ENCODE measurements at places on chromosomes 13 and 19.
A peak's percentile ranks its signal among the peaks of the same experiment; 100 is the strongest.

DNA sequence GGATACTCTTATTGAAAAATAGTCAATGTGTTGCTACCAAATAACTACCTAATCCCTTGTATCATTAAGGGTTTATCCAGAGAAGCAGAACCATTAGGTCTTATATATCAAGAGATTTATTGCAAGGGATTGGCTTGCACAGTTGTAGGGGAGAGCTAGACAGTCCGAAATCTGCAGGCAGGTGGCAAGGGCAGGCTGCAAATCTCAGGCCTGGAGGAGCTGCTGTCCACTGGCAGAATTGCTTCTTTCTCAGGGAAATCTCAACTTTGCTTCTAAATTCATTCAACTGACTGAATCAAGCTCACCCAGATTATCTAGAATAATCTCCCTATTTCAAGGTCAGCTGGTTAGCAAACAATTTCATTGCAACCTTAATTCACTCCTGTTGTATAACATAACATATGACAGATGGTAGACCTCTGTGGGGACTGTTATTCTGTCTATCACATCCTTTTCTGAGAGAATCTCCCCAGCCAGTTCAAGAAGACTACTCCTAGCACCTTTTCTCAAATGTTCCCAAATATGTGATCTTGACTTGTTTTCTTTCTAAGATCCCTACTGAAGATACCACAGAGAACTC, 194.2 kb downstream of the NHLRC3 start:
- no peak for DNase-seq

DNA sequence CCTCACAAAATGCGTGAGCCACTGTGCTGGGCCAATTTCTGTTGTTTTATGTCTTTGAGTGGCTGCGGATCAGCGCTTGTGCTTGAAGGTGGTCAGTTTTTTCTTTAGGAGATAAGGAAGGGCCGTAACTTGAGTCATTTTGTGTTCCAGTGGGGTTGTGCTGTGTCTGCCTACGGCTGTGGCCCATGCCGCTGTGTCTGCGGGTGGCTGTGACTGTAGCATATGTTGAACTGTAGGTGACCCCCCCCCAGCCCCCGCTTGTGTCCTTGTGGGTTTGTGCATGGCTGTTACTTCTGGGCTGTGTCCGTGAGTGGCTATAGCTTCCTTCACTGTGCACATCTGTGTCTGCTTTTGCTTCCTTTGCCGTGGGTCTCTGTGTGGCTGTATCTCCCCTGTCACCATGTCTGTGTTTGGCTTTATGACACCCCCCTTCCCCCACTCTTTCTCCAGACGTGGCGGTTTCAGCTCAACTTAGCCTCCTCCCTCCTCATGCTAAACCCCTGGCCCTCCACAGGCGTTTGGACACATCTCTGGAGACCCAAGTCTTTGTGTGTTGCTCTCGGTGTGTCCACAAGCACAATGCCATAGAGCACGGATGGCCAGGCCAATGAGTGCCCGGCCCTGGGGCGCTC, 675 bp downstream of the PPP1R14A start:
- DNase-seq, result no peak

DNA sequence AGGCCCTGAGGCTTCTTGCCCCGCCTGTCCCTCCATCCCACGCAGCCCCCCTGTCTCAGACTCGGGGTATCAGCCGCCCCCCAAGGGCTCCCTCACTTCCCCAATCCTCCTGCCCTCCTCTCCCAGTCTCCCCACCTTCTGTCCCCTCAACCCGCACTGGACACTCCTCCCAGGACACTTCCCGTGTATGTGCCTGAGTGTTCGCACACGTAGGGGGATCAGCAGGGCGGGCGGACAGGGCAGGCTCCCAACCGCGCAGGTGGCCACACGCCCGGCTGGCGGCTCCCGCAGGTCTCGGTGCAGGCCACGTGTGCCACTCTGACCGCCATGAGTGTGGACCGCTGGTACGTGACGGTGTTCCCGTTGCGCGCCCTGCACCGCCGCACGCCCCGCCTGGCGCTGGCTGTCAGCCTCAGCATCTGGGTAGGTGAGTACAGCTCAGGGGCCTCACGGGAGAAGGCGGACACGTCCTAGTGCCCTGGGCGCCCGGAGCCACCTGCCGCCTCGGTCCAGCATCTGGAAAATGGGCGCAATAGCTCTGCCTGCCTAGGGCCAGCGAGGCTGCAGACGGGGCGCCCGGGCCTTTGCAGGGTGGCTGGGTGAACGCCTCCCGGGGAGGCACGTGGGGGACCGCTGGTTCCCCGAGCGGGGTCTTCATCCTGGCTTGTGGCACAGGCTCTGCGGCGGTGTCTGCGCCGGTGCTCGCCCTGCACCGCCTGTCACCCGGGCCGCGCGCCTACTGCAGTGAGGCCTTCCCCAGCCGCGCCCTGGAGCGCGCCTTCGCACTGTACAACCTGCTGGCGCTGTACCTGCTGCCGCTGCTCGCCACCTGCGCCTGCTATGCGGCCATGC, 2.3 kb downstream of the KISS1R start:
- peak; percentile 45 for DNase-seq

DNA sequence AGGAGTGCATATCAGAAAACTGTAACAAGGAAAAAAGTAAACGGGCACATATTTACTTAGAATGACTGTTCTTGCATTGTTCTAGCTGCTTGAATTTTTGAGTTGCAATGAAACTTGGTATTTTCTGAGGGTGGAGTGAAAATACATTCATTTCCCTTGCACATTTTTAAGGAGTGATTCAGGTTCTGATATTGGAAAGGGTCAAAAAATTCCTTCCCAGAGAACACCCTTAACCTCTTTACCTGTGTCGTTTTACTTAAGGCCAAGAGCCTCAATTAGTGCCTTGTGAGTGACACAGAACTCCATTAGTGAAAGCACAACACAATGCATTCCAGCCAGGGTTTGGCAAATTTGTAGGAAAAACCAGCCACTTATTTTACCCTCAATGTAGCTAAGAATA, 2.3 kb downstream of the ITGBL1 start:
- DNase-seq, result no peak

DNA sequence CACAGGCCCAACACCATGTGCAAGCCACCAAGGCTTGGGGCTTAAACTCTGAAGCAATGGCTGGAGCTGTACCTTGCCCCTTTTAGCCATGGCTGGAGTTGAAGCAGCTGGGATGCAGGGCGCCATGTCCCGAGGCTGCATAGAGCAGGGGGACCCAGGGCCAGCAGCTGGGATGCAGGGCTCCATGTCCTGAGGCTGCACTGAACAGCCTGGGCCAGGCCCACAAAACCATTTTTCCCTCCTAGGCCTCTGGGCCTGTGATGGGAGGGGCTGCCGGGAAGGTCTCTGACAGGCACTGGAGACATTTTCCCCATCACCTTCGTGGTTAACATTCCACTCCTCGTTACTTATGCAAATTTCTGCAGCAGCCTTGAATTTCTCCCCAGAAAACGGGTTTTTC, 10.8 kb downstream of the TRAPPC2B start:
- no peak for DNase-seq

DNA sequence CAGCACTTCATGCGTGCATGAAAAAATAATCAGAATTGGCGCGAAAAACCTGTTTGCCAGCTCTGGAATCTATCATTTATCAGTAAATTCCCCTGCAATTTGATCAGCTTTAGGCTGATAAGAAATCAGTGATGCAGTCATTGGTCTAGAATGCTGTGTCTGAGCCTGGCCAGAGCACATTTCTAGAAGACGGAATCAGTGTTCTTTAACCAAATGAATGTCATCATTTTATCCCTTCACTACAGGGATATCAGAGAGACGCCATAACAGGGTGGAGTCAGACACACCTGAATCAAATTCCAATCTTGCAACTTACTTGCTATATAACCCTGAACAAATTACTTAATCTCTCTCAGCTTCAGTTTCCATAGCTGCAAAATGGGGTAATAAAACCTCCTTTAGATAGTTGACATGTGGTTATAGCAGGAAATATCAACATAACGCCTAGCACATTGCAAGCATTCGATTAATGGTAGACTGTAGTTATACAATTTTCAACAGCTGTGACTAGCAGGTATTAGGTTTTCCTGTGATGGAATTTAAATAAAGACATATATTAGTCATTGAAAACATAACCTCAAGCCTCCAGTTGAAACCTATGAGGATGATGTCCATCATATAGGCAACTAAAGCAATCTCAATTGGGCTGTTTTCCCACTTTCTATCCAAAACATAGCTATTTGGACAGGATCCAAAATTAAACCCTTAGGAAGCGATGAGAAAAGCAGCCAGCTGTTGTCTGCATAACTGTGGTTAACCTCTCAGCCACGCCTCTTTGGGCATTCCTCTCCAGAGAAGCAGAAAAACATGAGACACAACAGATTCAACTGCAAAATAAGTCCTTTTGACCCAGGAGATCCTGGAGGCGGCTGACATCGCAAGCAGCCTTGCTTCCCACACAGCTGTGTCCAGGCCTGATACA, 51.6 kb upstream of the UBL3 start:
- DNase-seq, result no peak

DNA sequence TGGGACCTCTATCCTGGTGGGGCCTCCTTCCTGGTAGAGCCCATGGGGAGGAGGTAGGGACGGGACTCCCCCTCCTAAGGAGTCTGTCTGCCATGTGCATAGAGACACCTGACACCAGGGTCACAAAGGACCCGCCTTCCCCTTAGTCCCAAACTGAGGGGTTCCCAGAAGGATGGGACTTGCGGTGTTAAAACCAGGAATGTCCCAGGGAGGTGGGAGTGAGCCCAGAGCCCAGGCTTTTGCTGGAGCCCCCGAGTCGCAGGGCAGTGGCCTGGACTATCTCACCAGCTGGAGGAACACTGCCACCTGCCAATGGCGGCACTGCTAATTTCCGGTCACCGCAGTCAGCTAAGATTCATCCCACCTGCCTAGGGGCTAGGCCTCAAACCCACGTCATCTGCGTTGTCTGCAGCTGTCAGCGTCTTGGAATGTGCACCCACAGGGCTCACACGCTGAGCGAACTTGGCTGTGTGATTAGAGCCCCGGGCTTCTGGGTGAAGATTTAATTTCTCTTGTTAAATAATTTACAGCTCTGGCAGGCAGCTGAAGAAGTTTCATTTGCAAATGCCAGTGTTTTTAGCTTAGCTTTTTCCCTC, 31.9 kb upstream of the ATP11A start:
- no peak for DNase-seq

DNA sequence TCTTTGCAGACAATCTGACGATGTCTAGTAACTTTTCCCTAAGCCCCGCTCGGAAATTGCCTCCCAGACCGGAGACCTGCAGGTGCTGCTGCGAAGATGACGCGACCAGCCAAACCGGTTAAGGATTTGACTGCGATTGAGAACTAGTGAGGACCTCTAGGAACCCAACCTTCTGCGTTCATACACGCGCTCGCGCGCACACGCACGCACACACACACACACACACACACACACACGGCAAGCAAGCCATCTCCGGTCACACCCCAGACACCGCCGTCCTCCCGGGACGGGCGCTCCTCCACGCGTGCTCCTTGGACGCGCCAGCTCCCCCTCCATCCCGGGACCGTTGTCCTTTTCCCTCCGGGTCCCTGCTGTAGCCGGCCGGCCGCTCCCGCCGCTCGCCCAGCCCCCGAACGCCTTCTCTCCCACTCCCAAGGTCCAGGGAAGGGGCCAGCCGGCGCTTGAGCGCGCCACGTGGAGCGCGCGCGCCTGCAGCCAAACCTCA, 1.2 kb downstream of the TBC1D4 start:
- no peak for DNase-seq

- DNase-seq, result no peak
Measured at GRCh38 chr13:38766799-38767198, 79.9 kb downstream of the FREM2 start.

All from activated CD4-positive, CD25-positive, alpha-beta regulatory T cell treated with anti-CD3 and anti-CD28 coated beads, Interleukin-2, amount 50 U/mL, for 72 hours (primary cell).